ENCODE measurements at places on chromosomes 5 and 9. TPM values are rescaled to one million over a fixed set of nuclear protein-coding genes. Genes with fewer than 3 reads are reported as not detected.

- DNase-seq, result no peak
Observed at GRCh38 chr9:114092336-114092735, 6.8 kb downstream of the KIF12 start.

UGT3A1 gene
- total RNA-seq, result not detected

PCDHGA7 gene
- 1.0 TPM for total RNA-seq

NTNG2 gene
- total RNA-seq, result 1.3 TPM

GRCh38 chr5:171336521-171337209 is 27.6 kb downstream of the TLX3 start:
- DNase-seq, result no peak

- no peak for DNase-seq
Observed at GRCh38 chr5:19462019-19462418, 526.0 kb downstream of the CDH18 start.

- no peak for DNase-seq
Observed at GRCh38 chr5:37637165-37637845, 202.5 kb downstream of the GDNF start.

- DNase-seq, result no peak
Observed at GRCh38 chr9:136667940-136668760, 5.4 kb downstream of the EGFL7 start.

- no peak for DNase-seq
Observed at GRCh38 chr5:141811287-141812155, 66.7 kb downstream of the PCDH1 start.

DNA sequence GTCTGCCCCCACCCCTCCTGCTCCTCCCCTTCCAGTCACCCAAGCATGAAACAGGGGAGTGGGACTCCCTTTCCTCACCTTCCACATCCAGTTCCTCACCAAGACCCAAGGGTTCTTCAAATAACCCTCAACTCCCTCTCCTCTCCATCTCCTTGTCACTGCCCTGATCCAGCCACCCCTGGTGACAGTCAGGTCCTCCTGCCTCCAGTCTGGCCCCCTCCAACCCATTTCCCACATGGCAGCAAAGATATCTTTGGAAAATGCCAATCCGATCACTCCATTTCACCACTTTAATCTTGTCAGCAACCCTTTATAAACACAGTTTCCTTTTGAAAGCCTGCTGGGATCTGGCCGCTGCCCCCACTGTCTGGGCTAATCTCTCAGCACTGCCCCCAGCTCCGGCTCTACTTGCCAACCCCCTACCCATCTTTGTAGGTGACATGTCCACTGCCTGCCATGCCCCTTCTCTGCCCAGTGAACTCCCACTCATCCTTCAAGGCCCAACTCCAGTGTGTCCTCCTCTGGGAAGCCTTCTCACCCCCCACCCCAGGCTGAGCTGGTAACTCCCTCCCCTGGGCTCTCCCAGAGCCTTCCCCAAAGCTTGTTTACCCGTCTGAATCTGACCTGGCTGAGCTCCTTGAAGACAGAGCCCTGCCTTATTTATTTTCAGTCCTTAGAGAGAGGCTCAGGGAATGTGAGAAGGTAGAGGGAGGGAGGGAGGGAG is 781 bp upstream of the MYOZ3 start:
- DNase-seq, result no peak

KLHL3 gene
- 6.3 TPM for total RNA-seq

- DNase-seq, result no peak
Observed at GRCh38 chr5:116856271-116856670, 281.6 kb upstream of the SEMA6A start.
